ENCODE measurements at places on chromosomes 16 and 17.
A peak's percentile ranks its signal among the peaks of the same experiment; 100 is the strongest.

- no peak for DNase-seq
Observed at GRCh38 chr17:67431249-67432015, 54.4 kb downstream of the PITPNC1 start.

GRCh38 chr17:36089888-36090836 lies at the start of gene CCL3:
Gene CCL3, minus strand, starts transcription at chr17:36090143. Its CDS starts 85 bp downstream, at chr17:36090058.
- DNase-seq: no peak

GRCh38 chr17:29973005-29973404 lies 31.6 kb downstream of the EFCAB5 start:
- DNase-seq: no peak

DNA sequence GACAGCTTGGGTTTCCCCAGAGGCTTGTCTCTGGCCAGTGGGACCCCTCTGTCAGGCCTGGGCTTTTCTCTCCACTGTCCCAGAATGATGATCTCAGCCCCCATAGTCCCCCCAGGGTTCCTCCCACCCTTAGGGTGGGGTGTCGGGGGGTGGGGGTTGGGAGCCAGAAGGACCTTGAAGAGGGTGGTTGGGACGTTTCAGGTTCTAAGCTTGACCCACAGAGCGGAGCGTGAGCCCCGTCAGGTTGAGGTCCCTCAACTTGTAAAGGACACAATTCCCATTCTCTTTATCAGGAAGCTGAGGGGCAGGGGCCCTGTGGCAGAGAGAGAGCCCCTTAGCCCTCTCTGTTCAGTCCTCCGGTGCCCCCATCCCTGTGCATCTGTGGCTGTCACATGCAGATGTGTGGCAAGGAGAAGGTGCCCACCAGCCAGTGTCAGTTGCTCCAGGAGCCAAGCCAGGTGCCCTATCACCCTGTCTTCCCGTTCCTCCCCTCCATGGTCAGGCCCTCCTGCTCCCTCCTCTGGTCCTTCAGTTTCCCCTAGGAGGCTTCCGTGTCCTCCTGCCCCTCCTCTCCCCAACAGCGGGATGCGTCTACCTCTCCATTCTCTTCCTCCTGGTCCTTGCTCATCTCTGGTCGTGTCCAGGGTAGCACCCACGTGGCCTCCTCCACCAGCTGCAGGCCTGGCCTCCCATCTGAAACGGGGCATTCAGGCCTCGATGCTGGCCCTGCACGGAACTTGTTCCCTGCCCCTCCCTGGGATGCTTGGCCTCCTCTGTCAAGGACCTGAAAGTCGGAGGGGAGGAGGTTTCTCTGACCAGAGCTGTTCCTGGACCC lies 1.5 kb upstream of the NTN3 start:
- DNase-seq: no peak

- no peak for DNase-seq
Observed at GRCh38 chr17:81483862-81484194, 28.8 kb downstream of the ACTG1 start.

DNA sequence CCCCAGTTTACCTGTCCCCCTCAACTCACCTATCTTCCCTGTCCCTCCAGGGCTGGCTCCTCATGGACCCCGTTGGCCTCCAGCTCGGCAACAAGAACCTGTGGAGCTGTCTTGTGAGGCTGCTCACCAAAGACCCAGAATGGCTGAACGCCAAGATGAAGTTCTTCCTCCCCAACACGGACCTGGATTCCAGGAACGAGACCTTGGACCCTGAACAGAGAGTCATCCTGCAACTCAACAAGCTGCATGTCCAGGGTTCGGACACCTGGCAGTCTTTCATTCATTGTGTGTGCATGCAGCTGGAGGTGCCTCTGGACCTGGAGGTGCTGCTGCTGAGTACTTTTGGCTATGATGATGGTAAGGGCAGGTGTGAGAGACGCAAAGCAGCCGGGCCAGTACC lies 31.3 kb downstream of the NLRC5 start:
- DNase-seq: no peak

DNA sequence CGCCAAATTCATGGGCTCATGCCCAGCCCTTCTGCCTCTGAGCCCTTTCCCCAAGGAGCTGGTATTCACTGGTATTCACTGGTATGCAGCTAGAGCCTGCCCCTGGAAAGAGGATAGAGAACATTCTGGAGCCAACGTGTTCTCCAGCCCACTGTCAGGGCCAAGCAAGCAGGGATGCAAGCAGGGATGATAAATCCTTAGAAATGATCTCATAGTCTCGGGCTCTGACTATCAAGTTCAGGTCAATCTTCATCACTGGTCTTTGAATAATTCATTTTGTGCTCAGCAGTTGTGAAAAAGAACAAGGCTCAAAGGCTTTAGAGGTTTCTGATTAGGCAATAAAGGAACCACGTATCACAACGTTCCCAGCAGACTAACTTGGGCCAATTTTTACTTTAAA lies 57.3 kb downstream of the CACNG5 start:
- no peak for DNase-seq

- DNase-seq: no peak
Observed at GRCh38 chr17:2655546-2655945, 56.0 kb downstream of the CLUH start.

- no peak for DNase-seq
Observed at GRCh38 chr17:12928736-12929135, 89.1 kb downstream of the ELAC2 start.

- no peak for DNase-seq
Observed at GRCh38 chr17:43745541-43745940, 13.1 kb downstream of the SOST start.

DNA sequence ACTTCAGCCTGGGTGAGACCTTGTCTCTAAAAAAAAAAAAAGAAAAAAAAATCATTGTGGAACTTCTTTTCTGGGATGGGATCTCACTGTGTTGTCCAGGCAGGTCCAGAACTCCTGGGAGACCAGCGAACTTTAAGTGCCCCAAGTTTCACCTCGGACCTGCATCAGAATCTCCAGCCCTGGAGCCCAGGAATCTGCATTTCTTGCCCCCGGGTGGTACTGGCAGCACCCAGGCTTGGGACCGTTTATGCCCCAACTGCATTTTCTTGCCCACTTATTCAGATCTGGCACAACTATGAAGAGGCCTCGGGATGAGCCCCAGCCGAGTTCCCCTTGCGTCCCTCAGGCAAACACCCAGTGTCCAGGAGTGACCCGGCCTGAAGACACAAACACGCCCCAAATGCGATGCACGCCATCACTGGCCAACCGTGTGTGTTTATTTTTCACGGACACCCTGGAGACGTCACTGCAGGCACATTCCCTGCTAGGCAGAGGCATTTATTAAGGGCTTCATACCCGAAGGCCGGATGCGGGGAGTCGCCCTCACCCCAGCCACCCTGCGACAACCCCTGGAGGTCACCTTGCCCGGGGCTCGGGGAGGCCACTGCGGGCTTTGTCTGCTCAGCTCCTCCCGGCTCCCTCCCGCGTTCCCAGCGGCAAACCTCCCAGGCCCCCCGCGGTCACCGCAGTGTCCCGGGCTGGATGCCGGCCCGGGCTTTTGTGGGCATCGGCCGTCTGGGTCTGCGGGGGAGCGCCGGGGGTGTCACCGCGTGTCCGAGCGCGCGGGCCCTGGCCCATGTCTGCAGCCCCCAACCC lies 684 bp upstream of the SPIRE2 start:
- peak; percentile 61 for DNase-seq

DNA sequence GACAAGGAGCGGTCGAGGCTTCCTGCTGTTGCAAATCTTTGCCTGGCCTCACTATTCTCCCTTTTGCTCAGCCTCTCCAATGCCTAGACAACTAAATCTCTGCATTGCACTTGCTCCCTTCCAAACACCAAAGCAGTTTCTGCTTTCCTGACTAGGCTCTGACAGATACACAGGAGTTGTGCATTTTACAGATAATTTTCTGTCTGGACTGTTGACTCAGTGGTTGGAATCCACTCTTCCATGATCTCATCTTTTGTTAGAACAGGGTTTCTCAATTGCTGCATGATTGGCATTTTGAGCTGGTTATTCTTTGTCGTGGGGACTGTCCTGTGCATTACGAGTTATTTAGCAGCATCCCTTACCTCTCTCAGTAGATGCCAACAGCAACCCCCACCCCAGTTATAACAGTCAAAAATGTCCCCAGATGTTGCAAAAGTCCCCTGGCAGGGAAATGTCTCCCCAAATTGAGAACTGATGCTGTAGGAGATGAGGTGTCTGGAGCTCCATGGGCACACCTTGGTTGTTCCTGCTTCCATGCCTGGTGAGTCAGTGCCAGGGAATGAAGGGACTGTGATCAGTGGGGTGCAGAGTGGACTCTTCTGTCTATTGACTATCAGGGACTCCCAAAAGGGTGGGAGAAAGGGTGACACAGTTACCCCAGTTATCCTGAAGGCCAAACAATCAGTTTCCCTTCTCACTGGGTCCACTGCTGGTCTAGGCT lies 557.4 kb upstream of the PSMD7 start:
- no peak for DNase-seq

GRCh38 chr16:65062736-65063583 lies 58.9 kb downstream of the CDH11 start:
- no peak for DNase-seq

DNA sequence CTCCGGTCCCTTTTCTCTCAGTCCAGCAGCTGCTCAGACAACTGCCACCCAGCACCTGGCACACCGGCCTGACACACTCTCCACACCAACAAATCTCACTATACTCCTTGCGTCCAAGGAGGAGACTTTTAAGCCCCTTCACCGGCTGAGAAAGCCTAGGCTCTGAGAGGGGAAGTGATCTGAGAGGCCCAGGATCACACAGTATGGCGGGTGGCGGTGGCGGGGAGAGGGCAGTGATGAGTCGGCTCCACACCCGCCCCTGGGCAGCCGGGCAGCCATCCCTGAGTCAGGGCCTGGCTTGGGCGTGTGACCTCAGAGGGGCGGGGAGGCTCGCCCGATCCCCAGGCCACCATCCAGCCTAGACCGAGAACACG lies 569 bp downstream of the FLII start:
- peak; percentile 82 for DNase-seq

- DNase-seq: no peak
Observed at GRCh38 chr17:42167807-42168206, 13.0 kb upstream of the RAB5C start.

- DNase-seq: no peak
Observed at GRCh38 chr17:77609553-77610517, 348.7 kb upstream of the TNRC6C start.

DNA sequence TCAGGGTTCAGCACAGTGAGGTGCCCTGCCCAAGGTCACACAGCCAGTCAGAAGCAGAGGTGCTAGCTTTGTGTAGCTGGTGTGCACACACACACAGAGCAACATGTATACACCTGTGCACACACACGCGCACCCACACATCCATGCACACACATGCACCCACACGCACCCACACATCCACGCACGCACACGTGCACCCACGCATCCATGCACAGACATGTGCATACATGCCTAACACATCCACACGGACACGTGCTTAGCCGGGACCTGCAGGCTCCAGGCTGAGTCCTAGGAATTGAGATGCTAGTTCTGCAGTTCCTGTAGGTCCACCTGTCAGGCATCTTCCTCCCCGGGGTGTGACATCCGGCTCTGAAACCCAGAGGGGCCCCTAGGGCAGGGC lies 13.0 kb upstream of the DPEP1 start:
- no peak for DNase-seq

- DNase-seq: no peak
Observed at GRCh38 chr17:36209575-36209974, 1.3 kb upstream of the CCL4L2 start.

DNA sequence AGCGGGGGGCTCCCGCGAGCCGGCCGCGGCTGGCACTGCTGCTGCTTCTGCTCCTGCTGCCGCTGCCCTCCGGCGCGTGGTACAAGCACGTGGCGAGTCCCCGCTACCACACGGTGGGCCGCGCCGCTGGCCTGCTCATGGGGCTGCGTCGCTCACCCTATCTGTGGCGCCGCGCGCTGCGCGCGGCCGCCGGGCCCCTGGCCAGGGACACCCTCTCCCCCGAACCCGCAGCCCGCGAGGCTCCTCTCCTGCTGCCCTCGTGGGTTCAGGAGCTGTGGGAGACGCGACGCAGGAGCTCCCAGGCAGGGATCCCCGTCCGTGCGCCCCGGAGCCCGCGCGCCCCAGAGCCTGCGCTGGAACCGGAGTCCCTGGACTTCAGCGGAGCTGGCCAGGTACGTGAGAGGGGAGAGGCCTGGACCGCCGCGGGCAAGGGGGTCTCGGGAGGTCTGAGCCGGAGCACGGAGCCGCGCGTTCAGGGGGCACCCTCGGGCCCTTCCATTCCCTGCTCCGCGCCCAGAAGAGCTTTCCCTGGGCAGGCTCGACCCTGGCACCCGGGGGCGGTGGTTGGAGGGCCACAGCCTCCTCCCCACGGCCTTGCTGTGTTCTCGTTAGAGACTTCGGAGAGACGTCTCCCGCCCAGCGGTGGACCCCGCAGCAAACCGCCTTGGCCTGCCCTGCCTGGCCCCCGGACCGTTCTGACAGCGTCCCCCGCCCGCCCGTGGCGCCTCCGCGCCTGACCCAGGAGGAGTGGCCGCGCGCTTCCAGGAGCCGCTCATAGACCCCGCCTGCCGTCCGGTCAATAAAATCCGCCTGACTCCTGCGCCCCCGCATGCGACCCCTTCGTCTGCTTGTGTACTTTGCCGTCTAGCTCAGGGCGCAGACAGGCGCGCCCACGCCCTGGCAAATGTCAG lies 591 bp downstream of the NPW start:
- no peak for DNase-seq

DNA sequence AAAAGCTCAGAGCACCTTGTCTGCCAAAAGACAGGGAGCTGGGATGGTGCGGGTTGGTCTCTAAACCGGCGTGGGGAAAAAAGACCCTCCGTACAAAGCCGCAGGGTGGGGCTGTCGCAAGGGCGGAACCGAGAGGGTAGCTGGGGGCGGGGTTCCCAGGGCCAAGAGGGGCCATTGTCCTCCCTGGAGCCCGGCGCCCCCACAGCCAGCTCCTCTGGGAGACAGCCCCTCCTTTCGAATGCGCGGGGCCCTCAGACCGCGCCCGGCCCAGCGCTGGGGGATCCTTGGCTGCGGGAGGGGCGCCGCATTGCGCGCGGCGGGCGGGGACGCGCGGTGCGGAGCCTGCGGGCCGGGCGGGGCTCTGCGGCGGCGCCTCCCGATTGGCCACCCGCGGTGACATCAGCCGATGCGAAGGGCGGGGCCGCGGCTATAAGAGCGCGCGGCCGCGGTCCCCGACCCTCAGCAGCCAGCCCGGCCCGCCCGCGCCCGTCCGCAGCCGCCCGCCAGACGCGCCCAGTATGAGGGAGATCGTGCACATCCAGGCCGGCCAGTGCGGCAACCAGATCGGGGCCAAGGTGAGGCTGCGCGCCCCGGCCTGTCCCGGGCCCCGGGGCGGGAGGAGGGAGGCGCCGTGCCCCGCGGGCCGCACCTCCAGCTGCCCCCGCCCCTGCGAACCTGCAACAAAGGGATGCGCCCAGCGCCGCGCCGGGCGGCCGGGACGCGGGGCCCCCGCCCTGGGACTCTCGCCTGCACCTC lies at the start of gene TUBB3:
Gene TUBB3, plus strand, starts transcription at position 459 of the 756 bp plus-strand sequence. Its CDS starts 60 bp downstream, at position 519.
- DNase-seq: peak; percentile 76

GRCh38 chr17:46977348-46977747 lies 1.7 kb downstream of the RPRML start:
- no peak for DNase-seq

GRCh38 chr17:1029196-1029921 lies 32.4 kb downstream of the TIMM22 start:
- DNase-seq: no peak

- DNase-seq: no peak
Observed at GRCh38 chr17:47776330-47777197, 43.5 kb downstream of the TBX21 start.

GRCh38 chr16:57614536-57614935 lies 13.9 kb upstream of the ADGRG1 start:
- DNase-seq: no peak

GRCh38 chr16:65598621-65599020 lies 476.8 kb upstream of the CDH11 start:
- no peak for DNase-seq

Measured in anterior cingulate cortex (tissue), 58 donors.